Stimulated activated CD4-positive, alpha-beta T cell treated with anti-CD3 and anti-CD28 coated beads, Interleukin-12 subunit alpha, Interleukin-12 subunit beta, amount 100 ng/mL, for 4 hours (primary cell): ENCODE measurements at places on chromosomes 13 and 19.

DNA sequence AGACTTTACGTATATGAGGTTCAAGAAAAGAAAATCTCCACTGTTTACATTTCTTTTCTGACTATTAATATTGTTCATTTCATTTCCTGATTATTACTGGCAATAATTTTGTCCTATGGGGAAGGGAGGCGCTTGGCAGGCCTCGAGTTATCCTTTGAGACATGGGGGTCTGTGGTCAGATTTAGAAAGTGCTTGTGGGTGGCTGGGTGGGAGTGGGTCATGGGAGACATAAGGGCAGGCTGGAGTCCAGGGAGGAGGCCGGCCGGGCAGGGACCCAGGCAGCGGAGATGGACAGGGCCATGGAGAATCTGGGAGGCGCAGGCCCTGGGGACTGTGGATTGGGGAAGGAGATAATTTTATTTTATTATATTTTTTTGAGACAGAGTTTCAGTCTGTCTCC, 40.1 kb downstream of the LTBP4 start:
- DNase-seq: no peak

GRCh38 chr19:54492568-54492967, 10.1 kb upstream of the LAIR2 start:
- no peak for DNase-seq

GRCh38 chr19:2615782-2616181, 86.7 kb downstream of the GNG7 start:
- DNase-seq: no peak

DNA sequence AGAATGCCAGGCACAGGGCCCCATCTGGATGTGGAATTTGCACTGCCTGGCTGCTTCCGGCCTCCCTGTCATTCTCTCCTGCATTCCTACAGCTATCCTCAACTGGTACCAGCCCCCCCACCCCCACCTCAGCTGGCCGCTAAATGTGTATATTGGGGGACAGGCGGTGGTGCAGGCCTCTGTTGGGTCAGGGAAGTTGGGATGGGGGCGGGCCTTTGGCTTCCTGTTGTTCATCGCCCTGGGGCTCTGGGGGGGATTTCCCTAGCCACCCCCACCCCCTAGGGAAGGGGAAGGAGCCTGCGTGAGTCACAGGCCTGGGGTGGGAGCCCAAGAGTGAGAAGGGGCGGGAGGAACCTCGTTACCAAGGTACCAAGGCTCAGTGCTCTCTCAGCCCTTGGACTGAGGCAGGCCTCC, 10.6 kb downstream of the POU2F2 start:
- peak; percentile 80 for DNase-seq

- DNase-seq: no peak
Observed at GRCh38 chr13:103430368-103430767, 364.2 kb upstream of the SLC10A2 start.

GRCh38 chr13:32098272-32098671, 66.7 kb downstream of the FRY start:
- DNase-seq: no peak

DNA sequence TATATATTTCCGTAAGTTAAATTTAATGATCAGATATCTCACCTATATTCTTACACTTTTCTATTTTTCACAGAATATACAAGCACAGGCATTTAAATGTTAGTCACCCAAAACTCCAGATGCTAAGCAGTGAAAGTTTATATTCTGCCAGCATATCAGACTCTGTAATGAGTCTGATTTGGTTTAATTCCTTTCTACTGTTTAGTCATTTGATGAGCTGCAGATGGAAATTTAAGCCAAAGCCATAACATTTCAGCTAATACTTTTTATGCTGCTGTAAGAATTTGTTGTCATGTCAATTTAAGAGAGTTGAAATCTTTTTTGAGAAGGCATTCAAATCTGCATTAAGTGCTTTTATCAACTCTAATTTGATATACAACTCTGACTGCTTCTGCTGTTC, 8.0 kb downstream of the FRY start:
- no peak for DNase-seq

GRCh38 chr19:11154683-11155047, 917 bp downstream of the SPC24 start:
- DNase-seq: no peak
